Activated CD4-positive, alpha-beta T cell treated with anti-CD3 and anti-CD28 coated beads, Interleukin-10, Interleukin-2, amounts not matched to agents 100 ng/mL and 50 ng/mL, durations not matched to agents 16 hours and 8 hours (primary cell): ENCODE measurements at places on chromosomes 6 and 20.

- DNase-seq = no peak
These were observed 749 bp downstream of the FRK start for GRCh38 chr6:116059713-116060571.

DNA sequence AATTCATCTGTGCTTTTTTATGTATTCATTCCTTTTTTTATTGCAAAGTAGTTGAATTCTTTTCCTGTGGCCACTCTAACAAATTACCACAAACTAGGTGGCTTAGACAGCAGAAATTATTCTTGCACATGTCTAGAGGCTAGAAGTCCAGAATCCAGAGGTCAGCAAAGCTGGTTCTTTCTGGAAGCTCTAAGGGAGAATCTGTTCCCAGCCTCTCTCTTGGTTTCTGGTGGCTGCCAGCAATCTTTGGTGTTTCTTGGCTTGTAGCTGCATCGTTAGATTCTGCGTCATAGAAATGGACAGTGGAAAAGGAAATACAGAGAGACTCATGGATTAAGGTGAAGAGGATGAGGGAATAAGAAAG, 39.3 kb downstream of the GSTA2 start:
- no peak for DNase-seq

- no peak for DNase-seq
These were observed 36.3 kb upstream of the ID1 start for GRCh38 chr20:31568773-31569162.

DNA sequence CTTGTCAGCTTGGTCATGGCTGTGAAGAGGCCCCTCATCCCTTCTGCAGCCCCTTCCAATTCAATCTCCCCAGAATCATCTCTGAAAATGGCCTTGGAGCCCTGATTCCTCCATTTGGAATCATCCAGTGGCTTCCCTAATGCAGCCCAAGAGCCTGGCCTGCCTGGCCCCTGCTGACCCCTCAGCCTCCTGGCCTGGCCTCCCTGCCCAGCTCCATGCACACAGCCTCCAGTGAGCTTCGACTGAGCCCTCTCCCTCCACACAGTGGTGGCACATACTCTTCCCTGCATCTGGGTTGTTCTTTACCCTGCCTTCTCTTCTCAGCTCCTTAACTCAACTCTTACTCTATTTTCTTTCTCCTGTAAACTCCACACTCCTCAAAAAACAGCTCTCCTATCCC, 120.9 kb downstream of the ANKRD60 start:
- no peak for DNase-seq

DNA sequence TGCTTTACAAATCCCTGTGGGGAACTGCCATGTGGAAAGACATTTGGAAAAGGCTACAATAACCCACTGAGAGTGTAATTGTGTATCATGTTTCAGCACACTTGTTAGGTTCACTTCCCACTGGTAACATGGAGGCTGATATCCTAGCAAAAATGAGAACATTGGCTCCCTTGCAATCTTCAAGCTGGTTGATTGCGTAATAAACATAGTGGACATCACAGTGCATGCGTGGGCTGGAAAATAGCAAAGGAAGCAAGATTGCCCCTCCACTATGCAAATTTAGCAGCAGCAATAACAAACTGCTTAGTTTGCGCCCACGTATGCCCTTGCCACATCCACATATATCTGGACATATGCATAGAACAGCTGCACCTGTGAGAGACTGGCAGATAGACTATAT, 410.2 kb downstream of the MEI4 start:
- no peak for DNase-seq

DNA sequence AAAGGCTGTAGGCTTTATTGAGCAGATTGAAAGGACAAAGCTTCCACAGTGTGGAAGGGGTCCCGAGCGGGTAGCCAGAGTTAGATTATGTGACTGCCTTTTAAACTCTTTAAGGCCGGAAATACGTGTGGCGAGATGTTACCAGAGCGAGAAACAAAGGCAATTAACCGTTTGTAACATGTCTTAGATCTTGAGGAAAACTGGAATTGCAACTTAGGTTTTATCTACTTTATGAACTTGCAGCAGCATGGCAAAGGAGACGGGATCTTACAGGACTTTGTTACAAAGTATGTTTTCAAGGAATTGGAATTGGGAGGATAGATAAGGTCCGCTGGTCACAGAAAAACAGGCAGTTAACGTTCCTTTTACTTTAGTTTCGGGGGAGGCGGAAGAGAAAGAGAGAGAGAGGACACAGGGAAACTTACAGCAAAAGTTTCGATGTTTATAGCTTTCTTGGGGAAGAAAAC, 594.7 kb upstream of the ADGRB3 start:
- DNase-seq = no peak

DNA sequence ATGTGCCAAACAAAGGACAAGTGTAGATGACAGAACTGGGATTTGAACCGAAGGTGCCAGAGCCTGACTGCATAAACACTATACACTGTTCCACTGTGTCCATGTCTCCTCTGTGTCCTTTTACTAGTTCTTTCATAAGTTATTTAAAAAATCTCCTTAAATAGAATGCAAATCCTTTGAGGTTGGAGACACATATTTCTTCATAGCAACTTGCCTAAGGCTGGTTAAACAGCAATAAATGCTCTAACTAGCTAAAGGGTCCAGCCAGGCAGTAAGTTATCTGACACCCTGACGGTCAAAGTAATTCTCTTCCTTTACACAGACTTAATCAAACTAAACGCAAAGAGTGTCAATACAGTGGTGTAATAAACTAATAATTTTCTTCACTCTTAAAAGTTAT, 76.2 kb upstream of the TRAF3IP2 start:
- no peak for DNase-seq
